ENCODE measurements at places on chromosomes 1 and 21.

GRCh38 chr21:35905096-35905962 is 155.0 kb downstream of the SETD4 start:
- DNase-seq, result no peak

DNA sequence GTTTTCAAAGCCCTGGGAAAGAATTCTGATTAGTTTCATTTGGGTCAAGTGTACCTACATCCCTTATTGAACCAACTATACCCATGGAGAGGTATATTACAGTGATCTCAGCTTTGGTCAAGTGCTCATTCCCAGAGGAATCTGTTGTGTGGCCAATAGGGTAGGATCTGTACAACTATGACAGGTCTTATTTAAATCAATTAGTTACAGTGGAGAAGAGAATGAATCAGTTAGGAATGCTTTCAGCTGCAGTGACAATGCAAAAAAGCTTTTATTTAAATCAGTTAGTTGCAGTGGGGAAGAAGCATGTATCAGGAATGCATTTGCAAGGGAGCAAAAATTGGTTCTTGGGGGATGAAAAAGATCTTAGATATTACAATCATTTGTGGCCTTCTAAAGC is 119.0 kb downstream of the FGGY start:
- no peak for DNase-seq

- DNase-seq, result peak; percentile 9
These were observed 771 bp downstream of the ABCD3 start for GRCh38 chr1:94418664-94419655.

DNA sequence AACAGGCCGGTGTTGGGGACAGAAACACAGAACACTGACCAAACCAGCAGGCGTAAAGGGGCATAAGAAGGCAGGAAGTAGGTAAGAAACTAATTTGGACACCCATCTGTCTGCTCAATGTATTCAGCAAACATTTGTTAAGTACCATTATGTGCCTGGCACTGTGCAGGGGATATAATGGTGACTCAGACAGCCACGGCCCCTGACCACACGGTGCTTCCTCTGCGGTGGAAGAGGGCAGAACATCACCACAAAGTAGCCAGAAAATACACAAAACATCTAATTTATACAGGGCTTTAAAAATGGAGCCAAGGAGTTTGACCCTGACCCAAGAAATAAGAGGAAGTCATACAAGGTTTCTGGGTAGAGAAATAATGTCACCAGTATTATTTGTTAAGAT is 12.9 kb downstream of the DNAJC11 start:
- DNase-seq, result no peak

Data from CD8-positive, alpha-beta T cell (primary cell).